ENCODE measurements at places on chromosomes 4 and X.

DNA sequence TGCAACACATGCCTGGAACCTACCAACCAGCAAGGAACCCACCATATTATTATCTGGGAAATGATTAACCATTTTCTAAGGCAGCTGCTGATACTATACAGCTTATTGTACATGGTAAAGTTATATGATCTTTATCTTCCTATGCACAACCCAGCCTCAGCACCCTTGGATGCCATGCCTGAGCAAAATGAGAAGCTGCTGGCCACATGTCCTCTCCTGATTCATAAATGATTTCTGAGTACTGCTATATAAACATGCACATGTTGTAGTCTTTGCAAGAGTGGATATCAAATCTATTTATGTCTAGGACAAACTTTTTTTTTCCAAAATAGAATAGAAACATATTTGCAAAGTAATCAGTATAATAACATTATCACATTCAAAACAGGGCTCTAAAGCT lies 1043.6 kb downstream of the CCSER1 start:
- no peak for DNase-seq

DNA sequence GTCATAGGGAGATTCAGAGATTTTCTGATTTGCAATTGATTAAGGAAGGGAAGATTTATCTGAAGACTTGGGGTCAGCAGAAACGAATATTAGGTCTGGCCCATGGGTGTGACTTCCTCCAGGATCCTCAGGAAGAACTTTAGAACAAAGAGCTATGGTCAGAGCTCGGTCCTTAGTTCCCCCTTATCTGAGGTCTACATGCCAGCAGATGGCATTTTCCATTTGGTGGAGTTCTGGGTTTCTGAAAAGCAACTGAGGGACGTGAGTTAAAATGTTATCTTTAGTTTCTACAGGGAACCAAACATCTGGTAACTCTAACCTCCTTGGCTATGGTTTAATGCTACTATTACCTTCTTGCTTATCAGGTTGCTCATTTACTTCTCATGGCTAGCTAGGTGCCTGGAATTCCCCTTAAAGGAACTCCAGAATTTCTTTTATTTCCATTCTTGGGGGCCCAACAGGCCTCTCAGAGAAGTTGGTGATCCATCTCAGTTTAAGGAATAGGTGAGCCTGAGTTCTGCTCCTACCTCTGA lies 40.7 kb downstream of the KLF3 start:
- no peak for DNase-seq

DNA sequence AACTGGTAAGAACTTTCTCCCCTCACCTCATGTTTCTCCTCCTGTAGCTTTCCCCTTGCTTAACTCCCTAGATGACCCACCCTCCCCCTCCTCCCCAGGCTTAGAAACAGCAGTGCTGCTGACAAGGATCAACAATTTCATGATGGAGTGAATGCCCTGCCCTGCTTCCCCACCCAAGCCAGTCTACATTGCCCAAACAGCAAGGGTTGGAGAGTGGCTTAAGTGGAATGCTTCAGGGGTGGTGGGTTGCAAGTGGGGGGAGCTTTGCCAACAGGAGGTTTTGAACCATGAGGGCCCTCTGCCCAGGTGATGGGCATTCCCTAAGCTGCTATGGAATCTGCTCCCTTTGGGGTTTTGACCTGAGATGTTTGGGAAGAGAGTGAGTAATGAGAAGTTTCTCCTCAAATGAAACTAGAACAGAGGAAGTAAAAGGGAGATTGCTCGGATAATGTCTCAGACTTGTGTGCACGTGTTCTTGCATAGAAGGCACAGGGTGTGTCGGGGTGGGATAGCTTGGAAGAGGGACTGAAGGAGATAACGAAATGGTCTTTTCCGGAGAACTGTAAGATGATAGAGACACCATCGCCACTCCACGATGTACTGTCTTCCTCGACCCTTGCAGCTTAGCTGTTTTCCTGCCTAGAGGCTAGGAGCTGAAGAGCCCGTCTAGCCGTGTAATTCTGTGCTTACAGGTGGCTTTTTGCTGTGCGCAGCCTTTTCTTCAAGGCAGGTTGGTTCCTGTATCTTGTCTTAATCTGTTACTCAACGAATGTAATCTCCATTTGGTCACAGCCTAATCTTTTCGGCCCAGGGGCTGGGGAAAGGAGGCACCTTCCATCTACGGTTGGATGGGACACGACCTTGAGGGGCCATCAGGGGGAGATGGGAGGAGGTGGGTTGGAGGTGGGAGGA lies 10.1 kb downstream of the GDPD2 start:
- no peak for DNase-seq

- DNase-seq: no peak
Observed at GRCh38 chr4:60605646-60606354, 594.3 kb upstream of the ADGRL3 start.

DNA sequence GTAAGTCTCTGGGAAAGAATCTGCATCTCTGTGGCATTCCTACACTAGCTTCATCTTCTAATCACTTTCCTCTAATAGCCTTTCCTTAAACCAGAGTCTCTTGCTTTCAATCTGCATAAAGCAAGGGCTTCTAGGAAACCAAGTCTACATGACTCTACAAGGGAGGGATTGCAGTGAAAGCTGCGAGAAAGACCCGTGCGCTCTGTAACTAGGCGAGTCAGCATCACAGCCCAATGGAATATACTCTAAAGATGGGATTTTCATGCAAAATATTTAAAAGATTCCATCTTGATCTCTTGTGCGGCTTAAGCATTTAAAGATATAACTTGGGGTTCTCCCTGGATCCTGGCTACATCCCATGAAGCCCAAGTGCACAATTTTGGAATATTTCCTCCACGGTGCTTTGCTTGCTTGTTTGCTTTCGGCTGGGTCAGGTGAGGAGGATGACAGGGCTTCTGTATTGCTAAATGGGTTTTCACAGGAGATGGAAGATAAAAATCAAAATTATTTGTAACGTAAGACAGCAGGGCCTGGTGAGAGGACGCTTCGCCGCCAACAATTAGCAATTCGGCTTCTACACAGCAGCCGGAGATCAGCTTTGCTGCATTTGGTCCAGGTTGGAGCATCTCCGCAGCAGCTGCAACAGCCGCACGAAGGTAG lies 687 bp upstream of the GRIA2 start:
- DNase-seq: no peak
